Lung microvascular endothelial cell (primary cell): ENCODE measurements at places on chromosomes 7 and 10.

DNA sequence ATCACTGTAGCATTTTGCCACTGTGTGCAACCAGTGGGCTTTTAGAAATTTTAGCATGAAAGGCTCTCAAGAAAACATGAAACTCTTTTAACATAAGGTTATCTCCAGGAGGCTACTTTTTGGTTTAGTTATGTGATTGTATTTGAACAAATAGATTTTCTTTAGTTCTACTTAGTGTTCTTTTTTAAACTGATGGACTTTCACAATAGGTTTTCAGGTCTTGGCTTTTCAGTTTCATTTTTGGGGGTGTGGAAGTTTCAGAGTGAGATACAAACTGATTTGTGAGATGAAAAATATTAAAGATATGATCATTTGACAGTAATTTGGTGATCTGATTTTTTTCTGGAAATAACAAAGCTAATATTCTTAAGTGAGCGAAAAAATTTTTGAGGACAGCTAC, 344.1 kb downstream of the PHF14 start:
- no peak for DNase-seq

GRCh38 chr10:2077231-2077630, 339.9 kb upstream of the ADARB2 start:
- no peak for DNase-seq

DNA sequence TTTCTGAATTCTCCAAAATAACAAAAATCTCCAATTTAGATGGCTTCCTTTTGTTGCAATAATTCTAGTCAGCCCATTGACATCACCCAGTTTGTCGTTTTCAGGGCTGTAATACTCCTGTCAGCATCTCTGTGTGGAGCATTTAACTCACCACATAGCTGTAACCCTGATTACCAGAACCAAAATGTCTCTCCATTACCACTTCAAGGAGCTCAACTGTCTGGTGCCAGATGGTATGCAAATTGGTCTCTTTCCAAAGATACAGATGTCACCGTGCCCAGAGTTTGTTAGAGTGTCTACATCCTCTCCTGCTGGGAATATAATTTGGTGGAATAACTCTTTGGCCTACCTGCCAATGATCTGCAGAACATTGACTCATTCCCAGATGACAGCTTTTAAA, 350.3 kb upstream of the POT1 start:
- no peak for DNase-seq

GRCh38 chr7:90648834-90649233, 52.7 kb downstream of the CDK14 start:
- no peak for DNase-seq

DNA sequence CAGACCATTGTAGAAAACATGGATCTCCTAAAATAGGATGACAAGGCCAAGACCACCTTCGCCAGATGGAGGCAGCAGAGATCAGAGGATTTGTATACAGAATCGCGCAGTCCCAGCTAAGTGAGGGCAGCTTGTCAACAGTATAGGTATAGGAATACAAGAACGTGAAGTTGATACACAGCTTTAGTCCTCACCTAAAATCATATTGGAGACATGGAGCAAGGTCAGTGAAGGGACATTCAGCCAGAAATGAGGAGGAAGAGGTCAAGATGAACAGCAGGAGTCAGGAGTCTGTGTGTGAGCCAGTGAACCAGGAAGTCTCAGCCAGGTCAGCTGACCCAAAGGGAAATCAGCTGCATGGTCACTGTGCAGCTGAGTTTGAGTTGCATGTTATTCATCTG, 263.4 kb upstream of the PRKCQ start:
- no peak for DNase-seq

DNA sequence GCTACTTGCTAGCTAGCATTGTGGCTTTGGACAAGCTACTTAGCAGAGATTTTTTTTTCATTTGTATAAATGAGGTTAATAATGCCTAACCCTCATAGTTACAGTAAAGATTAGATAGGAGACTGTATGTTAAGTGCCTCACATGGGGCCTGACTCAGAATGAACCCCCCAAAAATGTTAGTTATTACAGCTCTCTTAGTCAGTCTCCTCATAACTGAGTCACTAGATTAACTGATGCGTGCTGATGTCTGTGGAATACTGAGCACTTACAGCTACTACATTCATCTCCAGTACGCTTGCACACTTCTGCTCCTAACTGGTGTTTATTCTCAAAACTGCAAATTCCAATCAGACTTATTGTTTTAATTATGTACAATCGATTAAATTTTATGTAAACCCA, 315.3 kb downstream of the SNX13 start:
- DNase-seq: no peak

DNA sequence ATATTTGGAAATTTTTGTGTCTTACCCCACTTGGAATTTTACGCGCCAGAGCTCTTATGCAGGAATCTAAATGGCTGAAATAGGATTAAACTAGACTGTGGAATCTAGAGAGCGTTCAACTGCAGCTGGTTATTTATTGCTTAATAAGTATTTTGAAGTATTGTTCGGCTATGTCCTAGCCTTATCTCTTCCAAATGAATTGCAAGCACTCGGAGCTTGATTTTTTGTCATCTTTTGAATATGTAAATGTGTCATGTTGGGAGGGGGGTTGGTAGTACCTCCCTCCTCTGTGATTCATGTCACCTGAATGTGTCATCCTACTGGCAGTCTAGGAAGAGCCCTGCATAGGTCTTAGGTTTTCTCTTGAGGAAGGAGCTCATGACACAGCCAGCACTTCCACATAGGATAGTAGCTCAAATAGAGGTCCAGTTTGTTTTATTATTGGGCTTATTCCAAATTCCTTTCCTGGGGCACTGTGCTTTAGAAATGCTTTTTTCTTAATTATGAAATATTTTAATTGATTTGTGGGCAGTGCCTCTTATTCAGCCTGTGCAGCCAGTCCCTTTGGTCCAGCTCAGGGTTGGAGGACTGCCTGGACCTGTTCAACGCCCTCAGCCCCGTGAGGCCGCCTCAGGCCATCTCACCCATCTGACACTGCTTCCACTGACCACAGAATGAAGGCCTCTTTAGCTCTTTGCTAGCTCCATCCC, 22.5 kb upstream of the TRIL start:
- DNase-seq: no peak

DNA sequence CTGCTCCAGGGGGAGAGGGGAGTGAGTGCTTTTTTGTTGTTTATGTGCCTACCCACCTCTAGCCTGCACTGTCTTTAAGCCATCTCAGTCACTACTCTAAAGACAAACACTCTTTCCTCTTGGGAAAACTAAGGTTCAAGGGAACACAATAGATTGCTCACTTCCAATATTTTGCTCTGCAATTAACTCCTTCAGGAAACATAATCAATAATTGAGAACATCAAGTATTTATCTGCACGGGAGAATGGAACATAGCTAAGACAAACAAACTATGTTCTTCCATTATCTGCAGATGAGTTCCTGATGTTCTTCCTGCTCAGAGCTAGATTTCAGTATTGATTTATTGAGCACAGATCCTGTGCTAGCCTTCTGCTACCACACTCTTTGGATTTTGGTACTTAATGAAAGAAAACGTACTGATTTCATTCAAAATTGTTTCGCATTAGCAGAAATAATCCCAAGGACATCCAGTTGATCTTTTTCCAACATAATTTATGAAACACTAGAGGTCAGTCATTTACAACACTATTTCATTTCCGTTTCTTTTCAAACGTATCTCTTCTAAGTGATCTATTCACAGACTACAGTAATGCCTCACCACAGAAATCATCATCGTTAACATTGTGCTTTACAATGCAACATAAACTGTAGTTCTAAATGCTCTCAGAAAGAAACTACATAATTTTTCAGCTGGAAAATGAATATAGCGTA, 8.3 kb downstream of the NEBL start:
- no peak for DNase-seq

DNA sequence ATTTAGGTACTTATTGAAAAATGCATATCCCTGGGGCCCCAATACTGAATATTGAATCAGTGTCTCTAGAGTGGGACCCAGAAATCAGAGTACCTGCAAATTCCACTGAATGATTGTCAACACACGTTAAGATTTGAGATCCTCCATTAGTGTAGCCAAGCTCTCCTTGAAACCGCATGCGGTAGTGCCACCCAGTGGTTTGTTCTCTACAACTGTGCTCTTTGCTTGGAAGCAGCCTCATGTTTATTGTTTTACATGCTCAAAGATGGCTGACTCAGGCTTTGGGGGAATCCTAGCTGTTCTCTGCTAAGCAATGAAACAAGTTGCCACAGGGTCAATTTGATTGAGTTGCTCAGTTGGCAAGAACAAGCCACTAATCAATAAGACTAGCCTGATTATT, 340.2 kb upstream of the CELF2 start:
- DNase-seq: peak; percentile 27

DNA sequence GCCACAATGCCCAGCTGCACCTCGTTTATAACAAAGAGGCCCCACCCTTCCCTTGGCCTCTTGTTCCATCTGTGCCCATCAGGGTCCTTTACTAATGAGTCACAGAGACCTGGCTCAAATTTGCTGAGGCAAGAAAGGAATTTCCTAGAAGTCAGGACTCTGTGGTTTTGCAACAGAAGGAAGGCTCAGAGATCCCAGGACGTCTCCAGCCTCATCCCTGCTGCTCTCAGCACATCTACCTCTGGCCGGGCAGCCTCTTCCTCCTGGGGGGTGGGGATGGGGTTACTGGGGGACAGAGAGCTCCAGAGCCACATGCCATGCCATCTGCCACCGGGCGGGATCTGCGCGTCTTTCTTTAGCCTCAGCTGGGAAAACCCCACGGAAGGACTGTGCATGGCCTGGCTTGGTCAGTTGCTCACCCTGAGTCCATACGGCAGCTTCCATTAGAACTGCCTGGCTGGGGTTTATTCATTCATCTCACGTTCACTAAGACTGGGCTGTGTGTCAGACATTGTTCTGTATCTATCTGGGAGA, 41.9 kb upstream of the PSMG3 start:
- DNase-seq: peak; percentile 28
